ENCODE measurements at places on chromosomes 11 and 22. TPM values are rescaled to one million over a fixed set of nuclear protein-coding genes. Genes with fewer than 3 reads are reported as not detected.

- no peak for DNase-seq
Observed at GRCh38 chr11:33405834-33406602, 148.8 kb downstream of the HIPK3 start.

DNA sequence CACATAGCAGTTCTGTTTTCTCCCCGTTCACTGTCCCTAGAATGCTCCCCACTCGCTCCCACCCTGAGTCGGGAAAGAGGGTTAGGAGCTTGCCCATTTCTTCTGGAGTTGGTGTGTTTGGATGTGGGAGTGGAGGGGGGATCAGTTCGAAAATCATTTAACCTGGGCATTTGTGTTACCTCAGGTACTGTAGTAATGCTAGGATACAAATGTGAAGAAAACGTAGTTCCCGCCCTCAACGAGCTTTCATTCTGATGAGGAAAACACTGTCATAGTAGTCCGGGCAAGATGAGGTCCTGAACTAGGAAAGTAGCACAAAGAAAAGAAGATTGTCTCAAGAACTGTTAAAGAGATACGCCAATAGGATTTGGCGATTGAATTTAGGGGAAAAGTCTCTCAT is 539 bp downstream of the SDHD start:
- DNase-seq, result no peak

The CDCA5 gene
- 0.30 TPM for total RNA-seq

DNA sequence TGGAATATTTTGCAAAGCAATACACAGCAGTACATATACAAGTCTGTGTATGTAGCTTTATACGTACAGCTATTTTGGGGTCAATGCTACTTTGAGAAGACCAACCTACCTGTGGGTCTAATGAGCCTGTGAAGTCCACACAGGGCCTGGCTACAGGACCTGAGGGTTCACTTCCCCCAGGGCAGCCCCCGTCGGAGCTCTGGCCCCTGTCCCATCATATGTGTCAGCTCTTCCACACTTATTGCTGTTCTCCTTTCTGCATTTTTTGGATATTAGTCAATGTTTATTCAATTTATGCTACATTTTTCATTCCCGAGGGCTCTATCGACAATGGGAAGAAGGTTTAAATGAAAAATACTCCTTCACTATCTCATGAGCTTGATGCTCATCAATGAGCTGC is 1473.6 kb downstream of the BRD1 start:
- DNase-seq, result no peak

The CHADL gene
- total RNA-seq, result 1.8 TPM

GRCh38 chr11:11973866-11974265 is 34.6 kb downstream of the DKK3 start:
- no peak for DNase-seq

- no peak for DNase-seq
Observed at GRCh38 chr11:4393858-4394223, 339 bp upstream of the TRIM21 start.

DNA sequence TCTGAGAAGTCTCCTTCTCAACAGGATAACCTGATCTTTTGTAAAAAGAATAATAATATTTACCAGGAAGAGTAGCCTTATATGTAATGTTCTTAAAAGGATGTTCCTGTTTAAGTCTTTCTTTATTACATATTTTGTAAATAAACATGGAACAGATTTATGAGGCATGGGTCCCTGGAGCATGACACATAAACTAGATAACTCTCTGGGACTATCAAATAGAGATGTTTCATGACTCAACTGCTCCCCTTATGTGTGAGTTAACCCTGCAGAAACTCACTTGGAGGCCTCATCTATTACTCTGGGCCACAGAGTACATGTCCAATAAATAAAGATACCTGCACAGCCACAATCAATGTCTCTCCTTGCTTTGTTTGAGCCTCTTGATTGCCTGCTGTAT is 64.6 kb downstream of the GDPD4 start:
- no peak for DNase-seq

All from uterus (tissue), 4 donors.